Hematopoietic multipotent progenitor cell treated with erythropoietin and hydrocortisone succinate and interleukin-3 and kit ligand, for 4 days (in vitro differentiated cells): ENCODE measurements at places on chromosomes 16 and 17.

DNA sequence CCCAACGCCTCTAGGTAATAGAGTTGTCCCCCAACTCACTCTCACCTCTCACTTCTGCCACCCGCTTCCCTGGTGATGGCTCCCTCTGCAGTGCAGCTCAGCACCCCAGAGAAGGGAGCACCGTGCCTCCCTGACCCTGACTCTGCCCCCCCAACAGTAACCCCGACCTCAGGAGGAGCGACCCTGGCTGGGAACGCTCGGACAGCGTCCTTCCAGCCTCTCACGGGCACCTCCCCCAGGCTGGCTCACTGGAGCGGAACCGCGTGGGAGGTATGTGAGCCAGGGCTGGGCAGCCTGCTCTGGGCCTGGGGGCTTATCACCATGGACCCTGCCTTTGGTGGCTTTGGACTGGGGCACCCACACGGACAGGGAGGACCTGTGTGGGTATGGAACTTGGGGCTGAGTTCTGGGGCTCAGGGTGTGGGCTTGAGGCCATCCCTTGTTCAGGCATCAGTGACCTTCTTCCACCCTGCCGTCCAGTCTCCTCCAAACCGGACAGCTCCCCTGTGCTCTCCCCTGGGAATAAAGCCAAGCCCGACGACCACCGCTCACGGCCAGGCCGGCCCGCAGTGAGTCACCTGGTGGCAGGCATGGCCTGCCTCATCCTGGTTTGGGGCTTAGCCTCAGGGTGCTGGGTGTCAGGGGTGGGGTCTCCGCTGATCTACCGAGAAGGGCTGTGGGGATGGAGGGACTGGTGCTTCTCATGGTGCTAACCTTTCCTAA lies 6.7 kb upstream of the C17orf107 start:
- no peak for DNase-seq

DNA sequence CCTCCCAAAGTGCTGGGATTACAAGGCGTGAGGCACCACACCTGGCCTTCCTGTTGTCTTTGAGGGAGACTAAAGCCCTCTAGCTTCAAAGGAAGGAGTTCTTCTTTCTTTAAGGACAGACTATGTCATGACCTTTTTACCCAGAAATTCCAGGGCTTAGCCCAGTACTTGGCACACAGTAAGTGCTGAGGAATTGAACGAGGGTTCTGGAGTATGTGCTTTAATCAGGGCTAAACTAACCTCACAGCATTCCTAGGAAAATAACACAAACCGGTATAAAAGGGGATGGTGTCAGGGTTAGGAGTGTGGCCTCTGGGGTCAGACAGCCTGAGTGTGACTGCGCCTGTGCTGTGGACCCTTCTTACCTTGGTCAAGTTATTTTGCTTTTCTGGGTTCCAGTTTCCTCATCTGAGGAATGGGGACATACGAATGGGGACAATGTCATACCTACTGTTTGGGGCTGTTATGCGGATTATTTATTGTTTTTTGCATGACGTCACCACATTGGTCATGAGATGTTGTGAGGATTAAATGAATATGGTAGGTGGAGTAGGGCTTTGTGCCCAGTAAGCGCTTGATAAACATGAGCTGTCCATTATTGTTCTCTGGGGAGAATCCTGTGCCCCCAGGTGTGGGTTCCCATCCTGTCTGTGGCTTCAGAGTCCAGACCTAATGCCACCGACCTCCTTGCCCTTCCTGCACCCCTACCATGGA lies 21.9 kb downstream of the KSR1 start:
- no peak for DNase-seq

GRCh38 chr17:6713130-6713917 lies at the start of gene SLC13A5:
Gene SLC13A5 (minus strand): TSS chr17:6713369. CDS start chr17:6713333, 36 bp downstream.
- DNase-seq, result peak; percentile 75

GRCh38 chr16:17471719-17472461 lies 1.1 kb upstream of the XYLT1 start:
- no peak for DNase-seq

GRCh38 chr16:799948-800833 lies at the start of gene GNG13:
Gene GNG13 (minus strand): TSS chr16:800734. CDS start chr16:799077, 1,657 bp downstream.
- DNase-seq, result no peak

GRCh38 chr16:67919622-67920221 lies 11.9 kb downstream of the CTRL start:
- DNase-seq, result peak; percentile 40

DNA sequence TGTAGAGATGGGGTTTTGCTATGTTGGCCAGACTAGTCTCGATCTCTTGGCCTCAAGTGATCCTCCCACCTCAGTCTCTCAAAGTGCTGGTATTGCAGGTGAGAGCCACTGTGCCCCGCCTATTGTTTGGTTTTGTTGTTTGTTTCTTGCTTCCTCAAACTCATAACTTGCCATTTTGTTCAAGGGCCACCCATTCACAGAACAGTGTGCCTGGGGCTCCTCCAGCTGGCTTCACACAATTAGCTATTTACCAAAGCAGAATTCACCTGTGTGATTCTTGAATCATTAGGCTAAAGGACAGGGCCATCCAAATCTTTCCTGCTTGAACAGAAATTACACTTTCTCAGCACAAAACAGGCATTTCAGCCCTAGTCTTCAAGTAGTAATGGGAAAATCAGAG lies 7.2 kb downstream of the ABHD15 start:
- DNase-seq, result no peak

DNA sequence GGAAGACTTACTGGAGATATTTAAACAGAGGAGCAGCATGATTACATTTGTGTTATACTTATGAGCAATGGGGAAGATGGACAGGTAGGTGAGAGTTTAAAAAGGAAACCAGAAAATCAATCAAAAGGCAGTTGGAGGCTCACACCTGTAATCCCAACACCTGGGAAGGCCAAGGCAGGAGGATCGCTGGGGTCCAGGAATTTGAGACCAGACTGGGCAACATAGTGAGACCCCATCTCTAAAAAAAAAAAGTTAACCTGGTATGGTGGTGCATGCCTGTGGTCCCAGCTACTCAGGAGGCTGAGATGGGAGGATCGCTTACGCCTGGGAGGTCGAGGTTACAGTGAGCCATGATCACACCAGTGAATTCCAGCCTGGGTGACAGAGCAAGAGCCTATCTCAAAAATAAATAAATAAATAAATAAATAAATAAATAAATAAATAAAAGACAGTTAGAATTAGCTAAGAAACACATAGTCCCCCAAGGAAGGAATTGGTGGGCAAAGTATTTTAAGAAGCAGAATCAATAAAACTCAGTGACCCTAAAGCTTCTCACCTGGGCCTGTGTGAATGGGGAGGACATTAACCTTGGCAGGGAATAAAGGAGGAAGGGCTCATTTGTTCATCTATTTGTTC lies 32.3 kb upstream of the TOB1 start:
- DNase-seq, result no peak

- no peak for DNase-seq
Measured at GRCh38 chr17:159609-160008, 21.8 kb downstream of the DOC2B start.

DNA sequence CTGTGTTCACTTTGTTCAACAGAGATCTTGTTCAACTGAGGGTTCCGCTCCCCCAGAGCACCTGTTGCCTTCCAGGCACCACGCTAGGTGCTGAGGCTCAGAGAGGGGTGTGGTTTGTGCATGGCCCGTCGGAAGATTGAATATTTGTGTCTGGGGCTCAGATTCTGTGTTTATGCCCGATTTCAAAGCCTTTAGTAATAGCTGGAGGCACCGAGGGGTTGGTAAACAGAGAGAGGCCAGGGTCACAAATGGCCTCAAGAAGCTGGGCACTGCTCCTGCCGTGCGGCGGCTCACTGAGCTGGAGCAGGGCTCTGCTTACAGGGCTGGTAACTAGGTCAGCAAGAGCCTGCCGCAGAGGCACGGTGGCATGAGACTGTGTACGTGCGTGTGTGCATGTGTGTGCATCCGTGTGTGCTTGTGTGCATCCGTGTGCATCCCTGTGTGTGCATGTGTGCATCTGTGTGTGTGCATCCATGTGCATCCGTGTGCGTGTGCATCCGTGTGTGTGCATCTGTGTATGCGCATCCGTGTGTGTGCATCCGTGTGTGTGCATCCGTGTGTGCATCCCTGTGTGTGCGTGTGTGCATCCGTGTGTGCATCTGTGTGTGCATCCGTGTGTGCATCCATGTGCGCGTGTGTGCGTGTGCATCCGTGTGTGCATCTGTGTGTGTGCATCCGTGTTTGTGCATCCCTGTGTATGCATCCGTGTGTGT lies 5.4 kb downstream of the ITGAE start:
- no peak for DNase-seq

GRCh38 chr17:58308985-58309917 lies 19.3 kb downstream of the TSPOAP1 start:
- DNase-seq, result no peak

DNA sequence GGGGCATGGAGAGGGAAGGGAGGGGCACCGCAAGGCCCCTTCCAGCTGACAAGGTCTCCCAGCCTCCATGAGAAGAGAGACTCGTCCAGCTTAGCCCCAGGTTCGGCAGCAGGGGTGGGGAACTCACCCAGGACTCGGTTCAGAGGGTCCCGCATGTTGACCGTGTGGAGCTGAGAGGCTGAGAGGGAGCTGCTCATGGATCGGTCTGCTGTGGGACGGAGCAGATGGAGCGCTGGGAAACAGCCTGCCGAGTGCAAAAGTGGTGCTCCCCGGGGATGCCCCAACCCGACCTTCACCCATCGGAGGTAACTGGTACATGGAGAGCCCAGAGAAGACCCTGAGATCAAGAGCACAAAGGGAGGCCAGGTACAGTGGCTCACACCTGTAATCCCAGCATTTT lies 4.9 kb downstream of the CSF3 start:
- no peak for DNase-seq

DNA sequence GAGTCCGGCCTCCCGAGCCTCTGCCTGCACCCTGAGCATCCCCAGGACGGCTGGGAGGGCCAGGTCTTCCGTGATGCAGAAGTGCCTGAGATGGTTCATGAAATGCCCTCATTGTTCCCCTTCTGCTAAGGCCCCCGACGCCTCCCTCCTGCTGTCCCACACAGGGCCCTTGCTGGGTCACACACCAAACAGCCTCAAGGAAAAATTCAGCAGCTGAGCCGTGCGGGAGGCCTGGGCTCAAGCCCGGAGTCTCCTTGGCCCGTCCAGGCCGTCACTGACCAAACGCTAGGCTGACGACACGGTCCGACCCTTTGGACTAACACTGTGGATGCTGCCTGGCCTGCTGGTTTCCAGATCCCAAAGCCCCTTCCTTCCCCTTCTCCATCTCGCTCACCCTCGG lies 90.2 kb downstream of the RTN4RL1 start:
- no peak for DNase-seq

GRCh38 chr16:71406724-71407123 lies 35.1 kb downstream of the TLE7 start:
- peak; percentile 25 for DNase-seq

GRCh38 chr17:386141-386876 lies 33.7 kb upstream of the RPH3AL start:
- peak; percentile 75 for DNase-seq

- no peak for DNase-seq
Measured at GRCh38 chr16:64615630-64616280, 506.1 kb downstream of the CDH11 start.

- peak; percentile 52 for DNase-seq
Measured at GRCh38 chr17:49523706-49524472, 28.8 kb downstream of the NGFR start.

DNA sequence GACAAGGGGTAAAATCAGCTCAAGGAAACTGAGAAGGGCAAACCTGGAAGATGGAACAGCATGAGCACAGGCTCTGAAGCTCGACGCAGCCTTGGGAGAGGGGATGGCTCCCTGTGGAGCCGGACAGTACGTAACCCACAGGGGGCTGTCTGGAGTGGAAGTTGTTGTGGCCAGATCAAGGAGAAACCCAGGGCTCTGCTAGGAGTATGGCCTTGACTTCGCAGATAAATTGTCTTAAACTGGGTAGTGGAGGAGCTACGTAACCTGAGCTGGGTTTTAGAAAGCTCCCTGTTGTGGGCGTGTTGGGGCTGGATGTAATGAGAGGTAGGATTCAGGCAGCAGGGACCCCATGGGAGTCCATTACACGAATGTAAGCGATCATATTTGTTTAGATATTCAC lies 25.5 kb upstream of the AXIN2 start:
- DNase-seq, result no peak

DNA sequence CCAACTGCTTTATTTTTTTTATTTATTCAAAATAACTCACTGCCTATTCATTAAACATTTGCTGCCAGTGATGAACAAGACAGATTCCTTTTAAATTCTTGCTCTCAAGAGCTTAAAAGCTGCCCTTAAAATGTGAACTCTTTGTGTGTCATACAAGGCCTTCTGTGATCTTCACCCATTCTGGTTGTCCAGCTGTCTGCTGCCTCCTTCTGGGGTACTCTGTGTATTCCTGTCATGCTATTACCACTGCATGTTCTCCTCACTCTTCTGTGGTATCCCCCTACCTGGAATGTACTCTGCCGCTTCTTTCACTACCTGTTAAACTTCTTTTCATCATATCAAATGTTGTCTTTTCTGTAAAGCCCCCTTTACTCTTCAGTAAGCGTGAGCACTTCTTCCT lies 165.8 kb downstream of the CHD9 start:
- DNase-seq, result peak; percentile 69

DNA sequence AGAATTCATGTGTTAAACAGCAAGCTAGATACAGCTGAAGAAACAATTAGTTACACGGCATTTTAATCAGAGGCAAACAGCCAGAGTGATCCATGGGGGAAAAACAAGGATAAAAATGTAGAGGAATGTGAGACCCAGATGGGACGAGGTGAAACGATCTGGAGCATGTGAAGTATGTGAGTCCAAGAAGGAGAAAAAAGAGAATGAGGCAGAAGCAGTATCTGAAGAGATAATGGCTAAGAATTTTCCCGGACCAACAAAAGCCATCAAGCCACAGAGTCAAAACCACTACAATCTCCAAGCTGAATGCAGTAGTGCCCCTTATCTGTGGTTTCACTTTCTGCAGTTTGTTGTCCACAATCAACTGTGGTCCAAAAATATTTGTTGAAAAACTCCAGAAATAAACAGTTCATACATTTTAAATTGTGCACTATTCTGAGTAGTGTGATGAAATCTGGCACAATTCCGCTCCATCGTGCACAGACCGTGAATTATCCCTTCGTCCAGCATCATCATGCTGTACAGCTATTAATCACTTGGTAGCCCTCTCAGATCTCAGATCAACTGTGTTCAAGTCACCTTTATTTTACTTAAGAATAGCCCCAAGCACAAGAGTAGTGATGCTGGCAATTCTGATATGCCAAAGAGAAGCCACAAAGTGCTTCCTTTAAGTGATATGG lies 18.8 kb downstream of the MYH10 start:
- peak; percentile 78 for DNase-seq

DNA sequence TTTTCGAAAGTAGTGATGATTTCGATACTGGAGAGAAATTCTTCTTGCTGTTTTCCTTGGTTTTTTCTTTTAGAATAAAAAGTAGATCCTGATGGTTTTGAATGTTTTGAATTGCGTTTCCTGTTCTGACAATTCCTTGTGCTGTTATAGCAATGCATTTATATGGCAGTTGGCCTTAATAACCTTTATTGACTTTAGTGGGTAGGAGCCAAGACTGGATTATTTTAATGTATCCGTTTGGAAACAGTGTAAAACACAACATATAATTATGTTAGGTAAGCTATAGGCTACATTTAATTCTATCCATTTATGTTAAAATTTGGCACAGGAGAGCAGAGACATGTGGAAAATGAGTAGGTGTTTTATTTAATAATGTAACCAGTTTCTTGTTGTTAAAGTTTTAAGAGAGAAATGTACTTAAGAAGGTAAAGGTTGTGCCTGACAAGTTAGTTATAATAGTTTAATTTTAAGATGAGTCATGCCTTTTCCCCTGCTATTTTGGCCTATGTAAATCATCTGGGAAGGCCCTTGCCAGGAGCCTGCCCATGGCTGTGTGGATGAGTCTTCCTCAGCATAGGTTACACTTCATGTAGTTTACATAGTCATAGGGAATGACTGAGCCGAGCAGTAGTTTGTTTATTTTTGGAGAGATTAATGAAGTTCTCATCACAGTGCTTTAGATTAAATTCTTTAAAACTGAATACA lies 189.9 kb downstream of the FTO start:
- no peak for DNase-seq
